T-helper 1 cell (primary cell): ENCODE measurements at places on chromosomes 12 and 14.

- DNase-seq = no peak
These were observed 547.3 kb upstream of the NOVA1 start for GRCh38 chr14:27145170-27145569.

DNA sequence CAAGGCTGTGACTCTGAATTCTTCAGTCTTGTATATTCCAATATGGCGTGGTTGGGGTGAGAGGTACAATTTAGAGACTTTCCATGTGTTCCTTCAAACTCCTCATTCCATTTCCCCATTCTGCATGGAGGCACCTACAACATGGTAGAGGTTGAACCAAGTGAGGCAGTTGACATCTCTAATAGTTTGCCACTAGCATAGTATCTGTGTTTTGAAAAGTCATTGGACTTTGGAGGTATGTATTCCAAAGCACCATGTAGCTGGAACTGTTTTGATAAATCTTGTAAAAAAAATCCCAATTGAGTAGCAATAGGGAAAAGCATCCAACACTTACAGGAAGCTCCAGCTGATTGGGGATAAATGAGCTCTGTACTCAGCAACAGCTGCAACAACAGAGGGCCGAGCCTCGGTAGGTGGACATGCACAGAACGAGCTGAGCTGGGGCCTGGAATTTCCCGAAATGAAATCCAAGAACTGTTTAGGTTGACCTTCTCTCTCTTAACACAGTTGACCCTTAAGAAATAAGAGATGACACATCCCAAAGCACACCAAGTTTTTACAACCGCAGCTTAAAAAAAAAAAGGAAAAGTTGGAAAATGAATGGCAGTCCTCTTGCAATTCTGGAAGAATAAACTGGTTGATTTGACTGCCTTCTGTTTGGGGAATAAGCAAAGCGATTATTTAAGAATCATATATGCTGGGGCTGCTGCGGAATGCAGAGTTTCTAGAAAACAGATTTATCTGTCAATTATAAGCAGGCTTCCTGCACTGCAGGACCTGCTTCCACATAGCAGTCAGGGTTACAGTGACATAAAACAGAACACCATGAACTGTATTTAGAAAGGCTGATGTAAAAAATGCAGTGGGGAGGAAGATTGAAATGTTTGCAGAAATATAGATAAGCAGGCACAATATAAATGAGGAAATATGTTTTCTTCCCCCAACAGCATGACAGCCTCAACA, 194.6 kb upstream of the KRR1 start:
- no peak for DNase-seq

DNA sequence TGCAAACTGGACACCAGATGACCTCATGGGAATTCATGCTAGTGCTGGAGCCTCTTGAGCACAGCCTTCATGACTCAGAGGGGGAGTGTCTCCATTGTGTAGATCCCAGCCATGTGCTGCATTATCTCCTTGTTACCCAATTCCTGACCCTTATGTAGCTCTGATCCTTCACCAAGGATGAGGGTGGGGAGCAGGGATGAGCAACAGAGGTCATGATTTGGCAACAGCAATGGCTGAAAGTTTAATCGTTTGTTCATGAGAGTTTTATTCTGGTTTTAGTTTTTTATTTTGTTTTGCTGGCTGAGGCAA, 9.5 kb upstream of the BDKRB1 start:
- DNase-seq = no peak

GRCh38 chr14:84272290-84272721, 1257.6 kb upstream of the FLRT2 start:
- no peak for DNase-seq

GRCh38 chr12:2893007-2893406, 2.3 kb downstream of the TULP3 start:
- DNase-seq = no peak

DNA sequence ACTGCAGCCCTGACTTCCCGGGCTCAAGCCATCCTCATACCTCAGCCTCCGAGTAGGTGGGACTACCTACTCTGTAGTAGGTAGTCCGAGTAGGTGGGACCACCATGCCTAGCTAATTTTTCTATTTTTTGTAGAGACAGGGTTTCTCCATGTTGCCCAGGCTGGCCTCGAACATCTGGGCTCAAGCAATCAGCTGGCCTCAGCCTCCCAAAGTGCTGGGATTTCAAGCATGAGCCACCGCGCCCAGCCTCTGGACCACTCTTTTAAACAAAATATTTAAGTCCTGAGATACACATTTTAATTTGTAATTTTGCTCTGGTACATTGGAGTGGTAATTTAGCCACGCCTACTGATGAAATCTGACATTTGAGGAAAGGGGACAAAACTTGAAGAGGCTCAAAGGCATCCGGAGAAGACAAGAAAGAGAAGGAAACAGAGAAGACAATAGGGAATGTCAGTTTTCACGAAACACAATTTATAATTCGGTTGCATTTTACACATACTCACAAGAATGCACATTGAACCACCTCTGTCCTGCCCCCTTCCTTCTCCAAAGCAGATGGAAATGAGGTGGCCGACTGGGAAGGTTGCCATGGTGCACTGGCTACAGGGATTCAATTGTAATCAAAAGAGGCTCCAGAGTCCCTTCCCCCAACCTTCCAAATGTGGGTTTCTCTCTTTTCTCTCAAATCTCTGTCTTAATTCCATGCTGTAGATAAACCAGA, 9.7 kb upstream of the TUBA1A start:
- no peak for DNase-seq

DNA sequence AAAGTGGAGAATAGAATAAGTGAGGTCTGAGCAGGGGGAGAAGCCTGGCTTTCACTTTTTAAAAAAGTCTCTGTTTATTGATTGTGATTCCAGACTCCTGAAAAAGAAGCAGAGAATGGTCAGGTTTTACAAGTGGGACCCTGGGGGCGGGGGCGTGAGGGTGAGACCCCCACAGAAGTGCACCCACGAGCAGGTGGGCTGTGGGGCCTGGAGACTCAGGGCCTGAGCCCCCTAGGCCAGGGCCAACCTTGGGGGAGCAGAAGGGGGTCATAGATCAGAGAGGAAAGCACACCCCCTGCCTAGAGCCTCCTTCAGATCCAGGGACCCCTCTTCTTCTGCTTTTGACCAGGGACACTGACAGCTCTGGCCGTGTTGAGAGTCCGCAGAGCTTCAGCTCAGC, 180.3 kb downstream of the ADGRD1 start:
- DNase-seq = no peak

DNA sequence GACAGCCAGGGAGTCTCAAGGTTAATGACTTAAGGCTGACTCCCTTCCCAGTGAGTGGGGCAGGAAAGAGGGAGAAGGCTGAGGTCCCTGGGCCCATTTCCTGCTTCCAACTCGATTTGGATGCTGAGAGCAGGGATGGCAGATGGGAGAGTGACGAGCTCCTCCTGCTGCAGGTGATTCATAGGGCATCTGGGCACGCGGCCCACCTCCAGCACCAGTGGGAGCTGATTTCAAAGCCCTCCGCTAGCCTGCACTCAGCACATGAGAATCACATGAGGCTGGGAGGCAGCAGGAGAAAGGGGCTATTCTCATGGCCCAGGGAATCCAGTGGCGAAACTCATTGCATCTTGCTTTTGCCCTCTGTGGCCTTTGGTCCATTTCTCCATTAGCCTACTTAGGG, 90.8 kb downstream of the SSPN start:
- DNase-seq = no peak

GRCh38 chr12:65532764-65533163, 254.3 kb downstream of the MSRB3 start:
- no peak for DNase-seq

- no peak for DNase-seq
These were observed 221.8 kb downstream of the BTG1 start for GRCh38 chr12:91923864-91924263.

GRCh38 chr12:69985656-69986055, 160.6 kb downstream of the MYRFL start:
- DNase-seq = no peak

DNA sequence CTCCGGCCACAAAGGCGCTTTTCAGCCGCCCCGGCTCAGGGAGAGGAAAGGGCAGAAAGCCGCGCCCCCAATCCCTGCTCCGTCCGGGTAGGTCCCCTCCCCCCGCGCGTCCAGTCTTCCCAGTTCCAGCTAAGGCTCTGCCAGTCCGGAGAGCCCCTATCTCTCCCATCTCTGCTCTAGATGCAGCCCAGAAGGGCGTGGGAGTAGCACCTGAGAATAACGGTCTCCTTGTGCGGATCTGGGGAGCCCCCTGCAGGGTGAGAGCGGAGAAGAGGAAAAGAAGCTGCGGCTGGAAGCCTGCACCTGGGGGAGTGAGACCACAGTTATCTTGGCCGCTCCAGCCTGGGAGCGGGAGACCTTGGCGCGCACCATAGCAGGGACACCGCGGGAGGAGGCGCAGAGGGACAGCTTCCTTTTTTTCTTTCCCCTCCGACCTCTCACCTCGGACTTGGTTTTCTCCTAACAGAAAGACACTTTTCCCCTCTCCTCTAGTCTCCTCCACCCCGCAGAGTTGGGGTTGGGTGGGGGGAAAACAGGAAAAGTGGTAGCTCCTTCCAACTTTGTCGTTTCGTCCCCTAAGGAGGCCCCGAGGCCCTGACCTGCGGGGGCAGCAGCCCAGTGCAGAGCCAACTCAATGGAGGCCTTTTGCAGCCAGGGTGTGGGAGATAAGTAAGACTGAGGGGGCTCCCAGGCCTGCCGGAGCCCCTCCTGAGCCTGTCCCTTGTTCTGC, 2.4 kb downstream of the DHH start:
- peak; percentile 46 for DNase-seq

DNA sequence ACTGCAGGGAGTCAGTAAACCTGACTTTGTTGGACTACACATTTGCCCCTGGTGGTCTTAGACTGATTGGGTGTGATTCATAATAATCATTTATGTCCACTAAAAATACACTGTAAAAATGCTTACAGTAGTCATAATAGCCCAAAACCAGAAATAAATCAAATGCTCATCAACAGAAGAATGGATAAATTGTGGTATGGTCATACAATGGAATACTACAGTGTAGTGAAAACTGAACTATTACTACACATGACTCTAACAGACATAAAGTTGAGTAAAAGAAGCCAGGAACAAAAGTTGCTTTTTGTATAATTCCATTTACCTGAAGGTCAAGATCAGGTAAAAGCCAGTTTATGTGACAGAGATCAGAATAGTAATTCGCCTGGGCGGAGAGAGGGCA, 57.2 kb upstream of the CDKL1 start:
- no peak for DNase-seq

GRCh38 chr12:89733579-89734201, 25.1 kb upstream of the ATP2B1 start:
- DNase-seq = no peak

- no peak for DNase-seq
These were observed 493.3 kb upstream of the SYT1 start for GRCh38 chr12:78371284-78371683.

- DNase-seq = no peak
These were observed 51.5 kb downstream of the MED13L start for GRCh38 chr12:116226026-116226425.

DNA sequence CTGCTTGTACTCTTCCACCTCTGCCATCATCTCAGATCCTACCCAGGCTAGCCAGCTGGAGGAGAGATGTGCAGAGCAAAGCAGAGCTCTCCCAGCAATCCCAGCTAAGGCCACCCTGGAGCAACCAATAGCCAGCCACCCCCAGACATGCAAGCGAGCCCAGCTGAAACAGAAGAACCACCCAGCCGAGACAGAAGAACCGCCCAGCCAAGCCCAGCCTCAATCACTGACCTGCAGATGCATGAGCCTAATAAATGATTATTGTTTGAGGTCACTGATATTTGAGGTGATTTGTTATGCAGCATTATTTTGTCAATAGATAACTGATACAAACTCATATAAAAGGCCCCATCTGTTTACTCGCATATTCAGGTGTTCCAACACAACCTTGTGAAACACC, 106.3 kb downstream of the SCARB1 start:
- DNase-seq = no peak

DNA sequence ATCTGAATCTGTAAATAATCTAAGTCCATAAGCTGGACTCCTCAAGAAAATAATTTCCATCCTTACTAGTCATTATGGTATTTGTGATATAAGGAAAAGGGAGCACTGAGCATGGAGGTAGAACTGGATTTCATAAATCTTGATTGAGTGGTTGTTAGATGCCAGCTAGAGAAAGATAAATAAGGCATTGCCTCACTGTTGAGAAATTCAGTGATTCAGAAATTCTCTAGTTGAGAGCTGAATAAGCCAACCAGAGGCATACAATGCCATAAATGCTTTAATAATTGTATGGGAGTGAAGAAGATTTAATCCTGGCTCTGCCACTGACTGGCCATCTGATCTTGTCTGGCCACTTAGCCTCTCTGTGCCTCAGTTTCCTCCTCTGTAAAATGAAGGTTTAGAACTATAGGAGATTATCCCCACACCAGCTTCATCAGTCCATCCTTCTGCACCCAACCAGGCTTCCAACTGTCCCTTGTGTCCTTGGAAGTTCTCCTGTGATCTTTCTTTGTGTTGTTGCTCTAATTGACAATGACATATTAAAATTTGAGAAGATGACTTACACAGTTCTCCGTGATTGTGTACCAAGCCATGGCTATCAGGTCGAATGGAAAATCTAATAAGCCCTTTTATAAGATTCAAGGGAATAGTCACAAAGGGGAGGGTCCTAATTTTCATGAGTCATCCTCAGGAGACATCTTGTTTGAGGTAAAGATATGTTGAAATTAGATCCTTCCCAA, 394.3 kb downstream of the EGLN3 start:
- no peak for DNase-seq

DNA sequence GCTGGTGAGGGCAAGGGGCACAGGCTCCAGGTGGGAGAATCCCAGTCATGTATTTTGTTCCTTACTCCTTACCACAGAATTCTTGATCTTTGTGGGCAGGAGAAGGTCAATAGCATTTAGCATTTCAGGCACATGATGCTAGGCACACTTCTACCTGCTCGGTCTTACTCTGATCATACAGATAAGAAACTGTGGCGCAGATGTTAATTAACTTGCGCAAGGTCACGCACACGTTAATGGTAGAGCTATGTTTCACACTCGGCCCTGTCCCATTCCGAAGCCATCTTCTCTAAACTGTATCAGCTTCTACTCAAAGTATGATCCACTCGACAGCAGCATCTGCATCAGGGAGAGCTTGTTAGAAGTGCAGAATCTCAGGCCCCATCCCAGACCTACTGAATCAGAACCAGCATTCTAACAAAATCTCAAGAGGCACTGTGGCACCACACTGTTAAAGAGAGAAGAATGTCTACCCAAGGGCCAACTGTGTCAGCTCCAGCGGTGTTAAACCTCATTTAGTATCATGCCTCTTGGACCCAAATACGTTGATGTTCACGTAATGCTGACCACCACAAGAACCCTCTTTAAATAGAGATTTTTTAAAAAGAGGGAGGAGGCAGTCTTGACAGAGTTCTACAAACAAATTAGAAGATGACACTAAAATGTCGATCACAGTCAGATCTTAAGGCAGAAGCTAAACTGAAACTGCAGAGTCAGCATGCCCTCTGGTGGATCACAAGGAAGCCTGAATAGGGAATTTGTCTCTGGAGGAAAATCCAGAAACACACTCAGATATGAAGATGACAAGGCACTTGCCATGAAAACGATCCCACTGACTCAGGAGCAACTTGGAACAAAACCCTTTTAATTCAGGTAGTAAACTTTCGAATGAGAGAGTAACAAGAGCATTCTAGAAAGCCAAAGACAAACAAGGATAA, 7.3 kb downstream of the STXBP6 start:
- no peak for DNase-seq

- no peak for DNase-seq
These were observed 168.1 kb downstream of the BCAT1 start for GRCh38 chr12:24780697-24781368.
